ENCODE measurements at places on chromosomes 4 and X.

- no peak for DNase-seq
Observed at GRCh38 chr4:182604161-182604622, 313.0 kb downstream of the DCTD start.

- DNase-seq = no peak
Observed at GRCh38 chr4:8227201-8227770, 28.2 kb downstream of the SH3TC1 start.

- DNase-seq = no peak
Observed at GRCh38 chr4:101710806-101711205, 79.7 kb upstream of the BANK1 start.

DNA sequence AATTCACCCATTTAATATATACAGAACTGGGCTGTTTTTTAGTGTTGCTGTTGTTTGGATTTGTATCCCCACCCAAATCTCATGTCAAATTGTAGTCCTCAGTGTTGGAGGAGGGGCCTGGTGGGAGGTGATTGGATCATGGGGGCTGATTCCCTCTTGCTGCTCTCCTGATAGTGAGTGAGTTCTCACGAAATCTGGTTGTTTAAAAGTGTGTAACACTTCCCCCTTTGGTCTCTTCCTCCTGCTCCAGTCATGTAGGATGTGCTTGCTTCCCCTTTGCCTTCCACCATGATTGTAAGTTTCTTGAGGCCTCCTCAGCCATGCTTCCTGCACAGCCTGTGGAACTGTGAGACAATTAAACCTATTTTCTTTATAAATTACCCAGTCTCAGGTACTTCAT, 141.6 kb upstream of the AADAT start:
- DNase-seq = no peak

DNA sequence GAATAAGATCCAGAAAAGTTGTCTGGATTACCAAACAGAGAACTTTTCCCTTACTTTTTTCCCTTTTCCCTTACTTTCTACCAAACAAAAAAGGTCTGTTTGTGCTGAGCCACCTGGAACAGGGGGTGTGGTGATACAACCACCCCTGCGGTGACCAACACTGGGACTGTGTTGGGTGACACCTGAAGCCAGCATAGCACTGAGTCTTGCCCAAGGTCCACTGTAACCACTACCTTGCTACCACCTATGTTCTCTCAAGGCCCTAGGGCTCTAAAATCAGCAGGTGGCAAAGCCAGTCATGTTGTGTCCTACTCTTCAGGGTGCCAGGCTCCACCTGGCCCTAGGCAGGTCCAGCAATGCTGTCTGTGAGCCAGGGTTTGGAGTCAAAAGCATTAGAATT, 22.8 kb upstream of the UNC5C start:
- DNase-seq = no peak

DNA sequence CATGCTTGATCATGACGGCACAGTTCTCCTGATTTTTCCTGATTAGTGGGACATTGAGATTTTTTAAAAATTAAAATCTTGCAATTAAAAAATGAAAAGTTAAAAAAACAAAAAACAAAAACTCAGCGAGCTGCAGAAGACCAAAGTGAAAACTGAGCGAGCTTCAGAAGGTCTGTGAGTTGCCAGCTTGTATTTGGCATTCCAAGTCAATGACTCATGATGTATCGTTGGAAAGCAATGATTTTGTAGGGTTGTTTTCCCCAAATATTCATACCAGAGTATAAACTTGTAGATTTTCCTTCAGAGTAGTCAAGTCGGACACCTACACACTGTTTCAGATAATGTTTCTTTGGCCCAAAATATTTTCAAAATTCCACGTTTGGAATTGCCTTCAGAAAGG, 76.9 kb downstream of the LRRC66 start:
- no peak for DNase-seq

DNA sequence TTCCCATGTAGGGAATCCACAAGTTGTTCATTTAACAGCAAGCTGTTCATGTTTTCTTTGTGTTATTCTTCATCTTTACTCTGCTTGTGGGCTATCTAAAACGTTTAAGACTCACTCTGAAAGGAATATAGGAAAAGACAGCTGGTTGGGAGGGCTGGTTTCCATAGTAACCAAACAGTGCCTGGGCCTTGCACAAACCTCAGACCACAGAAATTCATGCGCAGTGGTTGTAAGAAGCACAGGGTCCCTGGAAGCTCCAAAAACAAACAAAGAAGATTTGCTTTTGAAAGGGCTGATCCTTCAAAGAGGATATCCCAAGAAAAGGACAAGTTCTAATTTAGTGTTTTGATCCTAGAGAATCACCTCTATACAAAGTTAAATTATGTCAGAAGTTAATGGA, 7.8 kb downstream of the SERTM2 start:
- DNase-seq = no peak

- DNase-seq = no peak
Observed at GRCh38 chr4:98514741-98515469, 143.5 kb downstream of the TSPAN5 start.

DNA sequence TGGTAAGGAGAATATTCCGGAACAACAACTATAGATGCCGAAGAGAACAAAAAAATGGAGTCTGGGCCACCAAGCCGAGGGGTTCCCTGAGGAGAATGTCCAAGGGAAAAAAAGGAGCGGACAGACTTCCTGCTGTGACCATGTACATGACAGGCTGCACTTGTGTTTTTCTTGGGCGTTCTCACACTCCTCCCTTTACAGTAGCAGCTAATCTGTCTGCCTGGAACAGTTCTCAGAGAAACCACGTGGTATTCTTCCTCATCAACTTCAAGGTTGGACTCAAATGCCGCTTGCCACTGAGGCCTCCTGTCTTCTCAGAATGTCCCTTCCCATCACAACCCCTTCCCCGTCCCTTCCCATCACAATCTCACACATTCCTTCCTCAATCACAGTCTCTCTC, 30.8 kb upstream of the MTNR1A start:
- no peak for DNase-seq

- DNase-seq = no peak
Observed at GRCh38 chr4:5054532-5054931, 3.3 kb downstream of the STK32B start.

DNA sequence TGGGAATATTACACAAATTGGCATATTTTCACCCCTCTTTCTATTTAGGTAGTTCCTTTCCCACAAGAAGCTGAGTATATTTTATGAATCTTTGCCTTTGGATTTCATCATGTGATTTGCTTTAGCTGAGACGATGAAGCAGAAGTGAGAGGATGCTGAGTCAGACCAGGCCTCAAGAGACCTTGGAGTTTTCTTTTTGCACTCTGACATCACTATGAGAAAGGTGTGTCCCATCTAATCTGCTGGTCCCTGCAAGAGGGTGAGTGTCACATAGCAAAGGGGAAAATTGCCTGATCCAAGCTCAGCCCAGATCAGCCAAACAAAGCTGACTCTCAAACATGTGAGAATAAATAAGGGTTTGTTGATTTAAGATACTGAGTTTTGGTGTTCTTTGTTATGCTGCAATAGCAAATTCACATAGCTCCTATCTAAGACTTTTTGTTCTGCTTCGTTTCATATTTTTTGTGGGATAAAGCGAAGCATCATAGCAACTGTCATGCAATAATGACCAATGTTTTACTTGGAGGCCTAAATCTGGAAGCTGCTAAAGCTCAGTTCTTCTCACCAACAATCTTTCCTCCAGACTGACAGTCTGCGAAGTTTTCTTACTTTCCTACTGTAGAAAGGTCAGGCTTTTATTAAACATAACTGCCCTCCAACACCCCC, 176.9 kb downstream of the PDHA2 start:
- DNase-seq = no peak

DNA sequence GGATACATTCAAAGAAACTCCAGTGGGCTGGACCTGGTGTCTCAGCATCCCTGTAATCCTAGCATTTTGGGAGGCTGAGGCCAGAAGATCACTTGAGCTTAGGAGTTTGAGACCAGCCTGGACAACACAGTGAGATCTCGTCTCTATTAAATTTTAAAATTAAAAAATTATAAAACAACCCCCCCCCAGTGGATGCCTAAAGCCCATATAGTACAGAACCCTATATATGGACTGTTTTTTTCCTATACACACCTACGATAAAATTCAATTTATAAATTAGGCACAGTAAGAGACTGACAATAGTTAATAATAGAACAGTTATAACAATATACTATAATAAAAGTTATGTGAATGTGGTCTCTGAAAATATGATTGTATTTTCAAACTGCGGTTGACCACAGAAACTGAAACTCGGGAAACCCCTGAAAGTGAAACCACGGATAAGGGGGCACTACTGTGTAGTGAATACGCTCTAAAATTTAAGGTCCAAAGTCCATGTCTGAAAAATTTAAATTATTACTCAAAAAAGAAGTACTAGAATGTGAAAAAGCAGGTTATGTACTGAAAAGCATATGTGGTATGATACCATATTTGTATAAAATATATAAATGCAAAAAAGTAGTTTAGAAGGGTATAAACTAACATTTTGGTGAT, 2.0 kb downstream of the SMIM14 start:
- no peak for DNase-seq

- DNase-seq = no peak
Observed at GRCh38 chr4:21198683-21199082, 498.4 kb downstream of the PACRGL start.

DNA sequence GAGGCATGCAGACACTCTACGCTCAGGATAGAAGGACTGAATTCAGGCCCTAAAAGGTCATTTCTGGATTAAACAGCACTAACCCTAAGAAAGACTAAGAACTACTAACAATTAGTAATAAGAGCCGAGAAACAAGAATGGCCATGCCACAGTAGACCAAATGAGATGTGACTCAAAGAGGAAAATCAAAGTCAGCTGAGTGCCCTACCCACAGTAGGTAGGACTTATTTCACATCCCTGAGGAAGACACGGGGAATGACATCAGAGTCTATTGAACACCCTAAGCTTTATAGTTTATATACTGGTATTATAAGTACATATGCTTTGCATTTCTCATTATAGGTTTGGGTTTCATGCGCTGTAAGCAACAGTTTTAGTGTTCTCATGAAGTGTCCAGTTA, 2.7 kb upstream of the ARSJ start:
- DNase-seq = no peak

GRCh38 chr4:31107362-31107761, 387.2 kb downstream of the PCDH7 start:
- no peak for DNase-seq

GRCh38 chr4:139665690-139666529, at the start of gene MGST2:
Gene MGST2, plus strand, starts transcription at chr4:139665819. Its CDS starts 201 bp downstream, at chr4:139666020.
- DNase-seq = peak; percentile 3

DNA sequence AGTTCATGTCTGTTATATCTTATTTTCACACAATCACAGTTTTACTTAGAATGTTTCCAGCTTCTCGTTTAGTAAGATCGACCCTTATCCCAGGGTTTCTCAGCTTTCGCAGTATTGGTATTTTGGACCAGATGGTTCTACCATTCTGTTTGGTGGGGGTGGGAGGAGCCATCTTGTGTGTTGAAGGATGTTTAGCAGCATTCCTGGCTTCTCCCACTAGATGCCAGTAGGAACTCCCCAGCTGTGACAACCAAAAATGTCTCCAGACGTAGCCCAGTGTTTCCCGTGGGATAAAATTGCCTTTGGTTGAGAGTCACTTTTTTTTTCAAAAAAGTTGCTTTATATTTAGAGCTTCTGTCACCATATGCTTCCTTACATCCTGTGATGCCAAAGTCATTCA, 90.9 kb upstream of the TLR2 start:
- no peak for DNase-seq

DNA sequence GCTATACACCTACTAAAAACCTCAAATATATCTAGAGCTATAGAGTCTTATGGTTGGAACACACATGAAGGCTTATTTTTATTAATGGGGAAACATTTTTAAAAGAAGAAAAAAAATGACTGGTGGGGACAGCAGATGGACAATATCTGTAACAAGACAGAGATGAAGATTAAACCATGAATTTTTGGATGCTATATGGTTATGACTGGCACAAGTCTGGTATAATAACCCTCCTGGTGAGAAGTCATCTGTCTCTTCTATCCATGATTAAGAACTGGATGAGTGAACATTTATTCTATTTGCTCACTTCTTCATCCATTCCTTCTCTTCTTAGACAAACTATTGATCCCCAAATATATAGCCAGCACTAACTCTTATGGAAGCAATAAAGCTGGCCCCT, 104.4 kb downstream of the EFHC2 start:
- DNase-seq = no peak

Measured in activated T-helper 1 cell treated with Interleukin-2 at 50 U/mL for 16 hours (primary cell).